ENCODE measurements at places on chromosomes 4 and X. TPM values are rescaled to one million over a fixed set of nuclear protein-coding genes. Genes with fewer than 3 reads are reported as not detected.

The MAGEB17 gene
- total RNA-seq = not detected

The MAGEA6 gene
- total RNA-seq = not detected

The NAP1L2 gene
- total RNA-seq = 0.65 TPM

The AVPR2 gene
- not detected for total RNA-seq

The HMGN5 gene
- total RNA-seq = 0.30 TPM

The SPARCL1 gene
- total RNA-seq = 0.32 TPM

The UGT2B15 gene
- not detected for total RNA-seq

The CPLX1 gene
- not detected for total RNA-seq

The CCDC149 gene
- total RNA-seq = 13.0 TPM

The GABRG1 gene
- not detected for total RNA-seq

The GUCY2F gene
- total RNA-seq = not detected

The TEX13C gene
- not detected for total RNA-seq

The NEK1 gene
- 4.5 TPM for total RNA-seq

The FANCB gene
- total RNA-seq = 10.2 TPM

The ATP8A1 gene
- 11.7 TPM for total RNA-seq

The FRG2 gene
- not detected for total RNA-seq

The ADH7 gene
- not detected for total RNA-seq

The PABPC5 gene
- total RNA-seq = 1.2 TPM

The IL15 gene
- total RNA-seq = 5.6 TPM

The ZNF185 gene
- total RNA-seq = 11.0 TPM

The AMELX gene
- not detected for total RNA-seq

The SYTL4 gene
- total RNA-seq = 20.4 TPM

The SASH3 gene
- total RNA-seq = not detected

The CSAG1 gene
- total RNA-seq = not detected

The ADH1A gene
- total RNA-seq = not detected

The DAPP1 gene
- not detected for total RNA-seq

The KLHL13 gene
- total RNA-seq = 18.5 TPM

The CD99 gene
- 169 TPM for total RNA-seq

The CDX4 gene
- not detected for total RNA-seq

The AMBN gene
- not detected for total RNA-seq

The EDA2R gene
- total RNA-seq = 0.30 TPM

The GATA1 gene
- not detected for total RNA-seq

The MTTP gene
- not detected for total RNA-seq

The SRPX2 gene
- total RNA-seq = 97.8 TPM

Measured in epithelial cell of umbilical artery (primary cell).